ENCODE measurements at places on chromosomes 12 and 14. TPM values are rescaled to one million over a fixed set of nuclear protein-coding genes. Genes with fewer than 3 reads are reported as not detected.

Gene ACAD10
- polyA plus RNA-seq: 35.9 TPM

- DNase-seq: no peak
Observed at GRCh38 chr12:10196210-10196609, 16.5 kb upstream of the GABARAPL1 start.

Gene KRT71
- polyA plus RNA-seq: not detected

- no peak for DNase-seq
Observed at GRCh38 chr12:49763006-49763591, 21.7 kb downstream of the TMBIM6 start.

DNA sequence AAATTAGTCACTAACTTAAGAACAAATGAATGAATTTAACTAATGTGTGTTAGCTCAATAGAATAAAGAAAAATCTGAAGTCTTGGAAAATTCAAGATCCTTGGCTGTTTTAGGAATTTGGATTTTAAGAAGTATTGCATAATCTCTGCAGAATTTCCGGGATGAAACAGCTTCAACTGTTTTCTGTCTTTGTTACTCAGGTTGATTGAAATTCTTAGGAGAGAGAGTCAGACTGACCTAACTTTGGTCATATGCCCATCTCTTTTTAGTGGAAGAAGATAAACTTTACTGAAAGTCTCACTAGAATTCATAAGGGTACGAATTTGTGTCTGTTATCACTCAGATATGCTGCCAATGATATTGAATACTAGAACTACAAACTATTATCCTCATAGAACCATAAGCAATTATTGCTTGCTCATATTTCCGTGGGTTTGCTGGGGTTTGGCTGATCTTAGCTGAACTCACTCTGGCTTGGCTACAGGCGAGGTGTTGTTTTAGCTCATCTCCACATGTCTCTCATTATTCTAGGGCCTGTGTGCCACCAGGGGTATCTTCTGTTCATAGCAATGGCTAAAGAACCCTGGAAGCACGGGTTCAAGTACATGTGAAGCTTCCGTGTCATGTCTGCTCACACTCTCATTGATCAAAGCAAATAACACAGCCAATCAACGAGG is 257.4 kb upstream of the NOVA1 start:
- no peak for DNase-seq

Data from right renal pelvis (tissue), 4 donors.